ENCODE measurements at places on chromosomes 13 and 19. TPM values are rescaled to one million over a fixed set of nuclear protein-coding genes. Genes with fewer than 3 reads are reported as not detected.

Gene UHRF1
- 4.9 TPM for total RNA-seq

Gene COPE
- total RNA-seq = 182 TPM

GRCh38 chr13:71624653-71625600, 242.1 kb downstream of the DACH1 start:
- no peak overlapping the region for H3K27ac ChIP-seq
- H3K36me3 ChIP-seq = no peaks in the 10 kb centered on the region
- H3K27me3 ChIP-seq = no peaks in the 10 kb centered on the region

- no peak overlapping the region for H3K4me3 ChIP-seq
- H3K27ac ChIP-seq = no peak overlapping the region
- H3K36me3 ChIP-seq = no peaks in the 10 kb centered on the region
- no peaks in the 10 kb centered on the region for H3K4me1 ChIP-seq
These were observed 33.9 kb downstream of the KL start for GRCh38 chr13:33050161-33050560.

DNA sequence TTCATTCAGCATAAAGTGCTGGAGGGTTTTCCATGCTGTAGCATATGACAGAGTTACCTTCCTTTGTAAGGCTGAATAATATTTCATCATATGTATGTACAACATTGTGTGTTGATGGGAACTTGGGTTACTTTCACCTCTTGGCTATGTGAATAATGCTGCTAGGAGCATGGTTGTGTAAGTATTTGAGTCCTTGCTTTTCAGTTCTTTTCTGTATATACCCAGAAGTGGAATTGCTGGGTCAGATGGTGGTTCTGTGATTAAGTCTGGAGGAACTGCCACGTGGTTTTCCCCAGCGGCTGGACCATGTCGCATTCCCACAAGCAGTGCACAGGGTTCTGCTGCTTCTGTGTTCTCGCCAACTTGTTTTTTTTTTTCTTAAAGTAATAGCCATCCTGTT, 101.2 kb upstream of the TEX29 start:
- H3K36me3 ChIP-seq = peaks cover 2% of the 10 kb centered on the region
- no peak overlapping the region for H3K4me3 ChIP-seq
- DNase-seq = peak; percentile 88
- peak overlapping the region; percentile 38 for H3K27ac ChIP-seq
- H3K27me3 ChIP-seq = no peaks in the 10 kb centered on the region

- peak; percentile 68 for DNase-seq
- H3K4me3 ChIP-seq = no peak overlapping the region
- H3K27ac ChIP-seq = no peak overlapping the region
- H3K4me1 ChIP-seq = peaks cover 7% of the 10 kb centered on the region
These were observed 6.5 kb upstream of the LIPE start for GRCh38 chr19:42433503-42434260.

GRCh38 chr19:3879656-3880055, 829 bp upstream of the ATCAY start:
- no peaks in the 10 kb centered on the region for H3K4me1 ChIP-seq
- H3K4me3 ChIP-seq = no peak overlapping the region
- DNase-seq = no peak
- H3K27me3 ChIP-seq = peaks cover 21% of the 10 kb centered on the region
- H3K27ac ChIP-seq = no peak overlapping the region

DNA sequence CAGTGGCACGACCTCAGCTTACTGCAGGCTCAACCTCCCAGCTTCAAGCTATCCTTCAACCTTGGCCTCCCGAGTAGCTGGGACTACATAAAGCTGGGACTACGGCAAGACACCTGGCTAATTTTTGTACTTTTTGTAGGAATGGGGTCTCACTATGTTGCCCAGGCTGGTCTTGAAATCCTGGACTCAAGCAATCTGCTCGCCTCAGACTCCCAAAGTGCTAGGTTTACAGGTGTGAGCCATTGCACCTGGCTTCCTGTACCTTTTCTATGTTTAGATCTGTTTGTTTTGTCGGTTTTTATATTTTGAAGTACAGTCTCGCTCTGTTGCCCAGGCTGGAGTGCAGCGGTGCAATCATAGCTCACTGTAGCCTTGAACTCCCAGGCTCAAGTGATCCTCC, 17.5 kb upstream of the TICAM1 start:
- H3K27ac ChIP-seq = no peak overlapping the region
- DNase-seq = no peak
- no peak overlapping the region for H3K4me3 ChIP-seq
- H3K27me3 ChIP-seq = no peaks in the 10 kb centered on the region

- DNase-seq = peak; percentile 8
- no peaks in the 10 kb centered on the region for H3K36me3 ChIP-seq
- H3K4me3 ChIP-seq = peak overlapping the region; percentile 31
- H3K27me3 ChIP-seq = no peaks in the 10 kb centered on the region
These were observed 9.4 kb downstream of the C19orf81 start for GRCh38 chr19:50658441-50659317.

GRCh38 chr13:31038834-31039552, 106.5 kb downstream of the TEX26 start:
- H3K36me3 ChIP-seq = no peaks in the 10 kb centered on the region
- no peak overlapping the region for H3K4me3 ChIP-seq
- H3K4me1 ChIP-seq = no peaks in the 10 kb centered on the region
- no peak overlapping the region for H3K27ac ChIP-seq

DNA sequence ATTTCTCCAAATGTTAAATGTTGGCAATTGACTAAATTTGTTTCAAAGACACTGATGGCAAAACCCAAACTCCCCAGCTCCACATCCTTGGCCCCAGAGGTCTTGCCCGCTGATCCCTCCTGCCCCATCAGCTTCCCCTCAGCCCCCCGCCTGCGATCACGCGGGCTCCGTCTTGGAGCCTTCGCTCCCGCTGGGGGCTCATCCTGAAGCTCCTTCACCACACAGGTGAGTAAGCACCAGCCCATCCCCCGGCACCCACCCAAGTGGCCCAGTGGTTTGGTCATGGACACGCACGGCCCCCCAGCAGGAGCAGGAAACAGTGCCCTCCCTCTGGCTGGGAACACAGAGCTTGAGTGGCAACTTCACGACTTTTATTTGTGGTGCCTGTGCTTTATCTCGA, 14.9 kb downstream of the EPS8L1 start:
- no peak overlapping the region for H3K4me3 ChIP-seq
- H3K36me3 ChIP-seq = peaks cover 25% of the 10 kb centered on the region
- no peak for DNase-seq
- H3K27me3 ChIP-seq = peaks cover 6% of the 10 kb centered on the region

Gene ZNF667
- total RNA-seq = 6.4 TPM

Gene PALM3
- 1.3 TPM for total RNA-seq

DNA sequence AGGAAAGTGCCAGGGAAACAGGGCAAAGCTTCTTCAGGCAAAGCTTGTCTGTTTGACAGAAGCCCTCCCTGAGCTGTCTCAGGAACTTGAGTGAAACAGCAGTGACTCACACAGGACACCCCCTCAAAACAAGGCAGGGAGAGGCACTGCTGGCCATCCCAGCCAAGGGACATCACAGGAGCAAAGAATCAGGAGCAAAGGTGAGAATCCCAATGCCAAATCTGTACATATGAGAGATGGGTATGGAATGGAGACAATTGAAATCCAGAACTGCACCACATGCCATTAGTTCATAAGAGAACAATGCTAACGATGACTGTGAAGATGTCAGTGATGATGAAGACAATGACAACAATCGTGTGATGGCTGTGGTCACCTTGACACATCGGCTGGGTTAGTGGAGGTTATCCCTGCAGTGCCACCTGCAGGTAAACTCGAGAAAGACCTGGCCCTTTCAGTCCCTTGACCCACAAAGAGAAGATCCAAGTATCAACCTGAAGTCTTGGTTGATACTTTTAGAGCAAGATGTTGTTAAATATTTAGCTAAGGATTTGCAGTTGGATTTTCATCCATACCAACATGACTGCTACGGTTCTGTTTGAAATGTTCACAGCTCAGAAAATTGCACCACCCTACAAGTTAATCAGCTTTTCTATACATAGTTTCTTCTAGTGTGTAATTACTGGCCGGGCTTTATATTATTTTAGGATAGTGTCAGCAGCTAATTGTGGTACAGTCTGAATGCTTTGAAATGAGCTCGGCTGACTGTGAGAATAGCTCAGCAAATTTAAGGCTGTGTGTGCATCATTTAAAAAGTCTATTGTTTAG, 42.0 kb upstream of the IPO5 start:
- peak; percentile 40 for DNase-seq
- no peaks in the 10 kb centered on the region for H3K36me3 ChIP-seq
- H3K4me3 ChIP-seq = no peak overlapping the region
- no peak overlapping the region for H3K27ac ChIP-seq
- no peaks in the 10 kb centered on the region for H3K27me3 ChIP-seq

DNA sequence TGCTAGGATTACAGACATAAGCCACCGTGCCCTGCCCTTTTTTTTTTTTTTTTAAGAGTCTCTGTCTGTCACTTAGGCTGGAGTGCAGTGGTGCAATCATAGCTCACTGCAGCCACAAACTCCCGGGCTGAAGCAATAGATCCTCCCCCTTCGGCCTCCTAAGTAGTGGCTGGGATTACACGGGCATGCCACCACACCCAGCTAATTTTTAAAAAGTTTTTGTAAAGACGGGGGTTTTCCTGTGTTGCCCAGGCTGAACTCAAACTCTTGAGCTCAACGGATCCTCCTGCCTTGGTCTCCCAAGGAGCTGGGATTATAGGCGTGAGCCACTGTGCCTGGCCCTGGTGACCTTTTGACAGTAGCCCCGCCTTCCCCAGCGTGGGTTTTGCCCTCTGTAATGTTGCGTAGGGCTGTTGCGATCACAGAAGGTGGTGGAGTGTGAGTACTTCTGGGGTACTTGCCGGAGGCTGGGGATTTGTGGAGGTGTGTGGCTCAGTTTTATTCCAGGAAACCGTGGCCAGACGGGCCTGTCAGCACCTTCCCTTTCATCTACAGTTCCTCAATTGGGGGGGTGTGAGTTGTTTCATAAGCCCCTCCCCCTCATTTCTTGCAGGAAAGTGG, 11.6 kb upstream of the RETN start:
- H3K27me3 ChIP-seq = no peaks in the 10 kb centered on the region
- no peaks in the 10 kb centered on the region for H3K36me3 ChIP-seq
- no peak overlapping the region for H3K4me3 ChIP-seq
- peaks cover 2% of the 10 kb centered on the region for H3K4me1 ChIP-seq
- no peak overlapping the region for H3K27ac ChIP-seq

- no peaks in the 10 kb centered on the region for H3K27me3 ChIP-seq
- no peak overlapping the region for H3K27ac ChIP-seq
- DNase-seq = peak; percentile 62
- no peaks in the 10 kb centered on the region for H3K4me1 ChIP-seq
These were observed 16.9 kb downstream of the ZNF296 start for GRCh38 chr19:45059258-45059965.

GRCh38 chr19:39014037-39014436, 18.3 kb downstream of the FBXO27 start:
- H3K27ac ChIP-seq = no peak overlapping the region
- H3K4me3 ChIP-seq = no peak overlapping the region
- no peaks in the 10 kb centered on the region for H3K4me1 ChIP-seq
- H3K36me3 ChIP-seq = no peaks in the 10 kb centered on the region

- H3K27me3 ChIP-seq = peaks cover 4% of the 10 kb centered on the region
- no peak overlapping the region for H3K27ac ChIP-seq
- H3K36me3 ChIP-seq = no peaks in the 10 kb centered on the region
These were observed 56.9 kb downstream of the LACC1 start for GRCh38 chr13:43936647-43937046.

Gene NBEA
- total RNA-seq = 7.8 TPM

DNA sequence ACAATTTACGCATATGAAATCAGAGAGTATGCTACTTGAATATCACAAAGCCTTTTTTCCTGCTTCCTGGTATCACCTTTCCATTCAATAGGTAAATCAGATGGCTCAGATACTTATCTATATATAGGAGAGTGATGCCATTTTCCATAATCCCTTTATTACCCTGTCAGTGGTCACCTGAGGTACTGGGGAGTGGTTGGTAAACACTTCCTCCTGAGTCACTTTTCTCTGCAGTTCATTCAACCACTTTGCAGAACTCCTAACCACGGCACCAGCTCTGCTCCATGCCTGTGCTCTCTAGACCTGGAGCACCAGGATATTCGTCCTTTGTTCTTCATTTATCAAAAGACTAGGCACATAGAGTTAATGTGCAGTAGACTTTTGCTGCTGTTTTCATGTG, 748.5 kb upstream of the KLHL1 start:
- H3K36me3 ChIP-seq = no peaks in the 10 kb centered on the region
- H3K27ac ChIP-seq = no peak overlapping the region
- no peaks in the 10 kb centered on the region for H3K27me3 ChIP-seq
- H3K4me1 ChIP-seq = no peaks in the 10 kb centered on the region
- no peak overlapping the region for H3K4me3 ChIP-seq
- DNase-seq = no peak

DNA sequence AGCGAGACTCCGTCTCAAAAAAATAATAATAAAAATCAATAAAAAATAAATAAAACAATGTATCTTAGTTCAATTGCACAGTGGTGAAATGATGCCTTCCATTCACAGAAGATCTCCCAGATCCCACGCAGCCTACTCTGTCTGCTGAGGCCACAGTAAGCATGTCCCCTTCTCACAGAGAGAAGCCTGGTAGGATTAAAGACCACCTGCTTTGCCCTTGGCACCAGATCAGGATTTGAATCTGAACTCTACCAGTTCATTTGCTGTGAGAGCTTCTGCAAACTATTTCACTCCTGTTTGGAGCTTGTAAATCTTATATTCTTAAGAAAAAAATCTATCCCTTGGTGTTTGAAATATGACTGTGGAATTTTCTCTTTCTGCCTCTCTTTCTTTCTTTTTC, 2.2 kb upstream of the SLC7A1 start:
- no peak overlapping the region for H3K27ac ChIP-seq
- H3K27me3 ChIP-seq = no peaks in the 10 kb centered on the region
- no peak overlapping the region for H3K4me3 ChIP-seq
- no peak for DNase-seq

- no peaks in the 10 kb centered on the region for H3K4me1 ChIP-seq
- no peak for DNase-seq
- H3K36me3 ChIP-seq = peaks cover 20% of the 10 kb centered on the region
- H3K4me3 ChIP-seq = no peak overlapping the region
- no peak overlapping the region for H3K27ac ChIP-seq
These were observed 1.8 kb upstream of the TM6SF2 start for GRCh38 chr19:19274716-19275565.

- no peaks in the 10 kb centered on the region for H3K36me3 ChIP-seq
- no peak overlapping the region for H3K4me3 ChIP-seq
- H3K4me1 ChIP-seq = no peaks in the 10 kb centered on the region
- no peak for DNase-seq
- H3K27me3 ChIP-seq = no peaks in the 10 kb centered on the region
These were observed 737.7 kb downstream of the PCDH9 start for GRCh38 chr13:66492479-66492878.

Measured in fibroblast of lung (primary cell).